Naive B cell (primary cell): ENCODE measurements at places on chromosomes 13 and 19. TPM values are rescaled to one million over a fixed set of nuclear protein-coding genes. Genes with fewer than 3 reads are reported as not detected.

Gene PLPP2
- polyA plus RNA-seq: not detected

Gene MTRF1
- polyA plus RNA-seq: 9.2 TPM

Gene MIR17HG
- polyA plus RNA-seq: 0.38 TPM

Gene LPAR2
- 13.0 TPM for polyA plus RNA-seq

Gene FFAR3
- not detected for polyA plus RNA-seq

Gene TRPM4
- not detected for polyA plus RNA-seq

Gene CEACAM3
- polyA plus RNA-seq: not detected

Gene SPATA13
- polyA plus RNA-seq: 8.3 TPM

Gene SIAH3
- polyA plus RNA-seq: not detected

Gene KLK15
- not detected for polyA plus RNA-seq

Gene KASH5
- polyA plus RNA-seq: not detected

Gene SPRED3
- polyA plus RNA-seq: not detected

Gene POU2F2
- polyA plus RNA-seq: 16.5 TPM

Gene FGF14
- not detected for polyA plus RNA-seq

Gene SIGLEC9
- 0.25 TPM for polyA plus RNA-seq

Gene EBI3
- 1.0 TPM for polyA plus RNA-seq
